ENCODE measurements at places on chromosomes 16 and 17.

DNA sequence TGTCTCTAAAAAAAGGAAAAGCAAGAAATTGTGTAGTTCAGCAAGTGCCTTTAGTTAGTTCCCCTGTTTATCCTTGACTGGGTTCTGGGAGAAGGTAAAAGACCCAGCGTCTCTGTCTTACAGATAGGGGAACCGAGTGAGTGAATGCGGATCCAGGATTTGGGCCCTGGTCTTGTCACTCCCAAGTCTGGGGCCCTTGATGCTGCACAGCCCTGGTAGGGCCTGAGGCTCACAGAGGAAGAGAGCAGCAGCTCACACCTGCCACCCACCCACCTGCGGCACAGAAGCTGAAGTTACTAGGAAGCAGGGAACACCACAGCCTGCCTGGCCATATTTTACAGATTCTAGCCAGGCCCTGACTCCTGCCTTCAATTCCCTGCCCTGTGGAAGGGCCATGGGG lies 22.2 kb downstream of the LASP1 start:
- no peak for DNase-seq

- DNase-seq: no peak
Observed at GRCh38 chr16:3966681-3967080, 86.2 kb upstream of the CREBBP start.

- peak; percentile 86 for DNase-seq
Observed at GRCh38 chr16:49588729-49589384, 215.3 kb downstream of the C16orf78 start.

DNA sequence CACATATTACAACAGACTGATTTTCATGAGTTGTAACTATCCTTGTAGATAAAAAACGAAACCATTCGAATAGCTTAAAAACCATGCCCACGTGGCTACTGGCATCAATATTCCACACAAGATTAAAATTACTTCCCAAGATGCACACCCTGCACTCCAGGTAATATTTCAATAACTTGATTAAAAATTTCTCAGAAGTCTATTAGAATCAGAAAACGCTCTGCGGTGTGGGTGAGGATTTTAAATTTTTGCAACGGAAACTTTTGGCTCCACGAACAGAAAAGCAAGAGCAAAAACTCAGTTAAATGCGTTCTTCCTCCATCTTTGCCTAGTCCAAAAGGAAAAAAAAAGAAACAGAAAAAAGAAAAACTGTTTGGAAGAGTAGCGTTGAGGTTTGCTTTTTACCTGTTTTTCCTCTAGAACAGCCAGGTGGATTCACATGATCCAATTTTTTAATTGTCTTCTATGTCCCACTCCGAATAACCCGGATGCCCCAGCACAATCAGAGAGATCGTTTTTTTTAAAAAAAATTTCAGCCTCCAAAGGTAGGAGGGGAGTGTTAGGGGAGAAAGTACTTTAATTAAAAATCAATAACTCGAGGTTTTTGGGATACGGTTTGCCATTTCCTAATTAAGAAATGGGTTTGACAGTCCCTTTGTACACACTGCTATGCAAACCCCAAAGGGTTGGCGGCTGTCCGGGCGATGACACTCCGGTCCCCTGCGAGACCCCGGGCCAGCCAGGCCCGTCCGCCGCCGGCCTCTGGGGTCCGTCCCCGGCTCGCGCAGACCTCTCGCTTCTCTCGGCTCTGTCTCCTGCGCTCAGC lies 708 bp upstream of the NFAT5 start:
- DNase-seq: no peak

DNA sequence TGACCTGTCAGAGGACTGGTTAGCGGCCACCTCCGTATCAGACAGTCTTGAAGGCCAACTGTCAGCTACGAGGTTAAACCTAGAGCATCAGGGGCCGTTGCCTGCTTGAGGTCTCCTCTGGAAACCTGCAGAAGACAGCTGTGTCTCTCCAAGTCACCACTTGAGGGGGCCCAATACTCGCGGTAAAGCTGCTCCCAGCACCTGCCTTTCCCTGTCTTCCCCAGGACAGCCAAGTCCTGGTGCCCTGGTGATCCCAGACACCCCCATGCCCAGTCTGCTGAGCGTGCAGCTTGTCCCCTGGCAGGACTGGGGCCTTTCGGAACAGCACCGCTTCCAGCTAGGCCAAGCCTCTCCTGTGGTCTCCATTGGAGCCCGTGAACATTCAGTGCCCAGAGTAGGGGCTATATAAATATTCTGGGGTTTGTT lies 80.1 kb downstream of the DNAH17 start:
- peak; percentile 73 for DNase-seq

DNA sequence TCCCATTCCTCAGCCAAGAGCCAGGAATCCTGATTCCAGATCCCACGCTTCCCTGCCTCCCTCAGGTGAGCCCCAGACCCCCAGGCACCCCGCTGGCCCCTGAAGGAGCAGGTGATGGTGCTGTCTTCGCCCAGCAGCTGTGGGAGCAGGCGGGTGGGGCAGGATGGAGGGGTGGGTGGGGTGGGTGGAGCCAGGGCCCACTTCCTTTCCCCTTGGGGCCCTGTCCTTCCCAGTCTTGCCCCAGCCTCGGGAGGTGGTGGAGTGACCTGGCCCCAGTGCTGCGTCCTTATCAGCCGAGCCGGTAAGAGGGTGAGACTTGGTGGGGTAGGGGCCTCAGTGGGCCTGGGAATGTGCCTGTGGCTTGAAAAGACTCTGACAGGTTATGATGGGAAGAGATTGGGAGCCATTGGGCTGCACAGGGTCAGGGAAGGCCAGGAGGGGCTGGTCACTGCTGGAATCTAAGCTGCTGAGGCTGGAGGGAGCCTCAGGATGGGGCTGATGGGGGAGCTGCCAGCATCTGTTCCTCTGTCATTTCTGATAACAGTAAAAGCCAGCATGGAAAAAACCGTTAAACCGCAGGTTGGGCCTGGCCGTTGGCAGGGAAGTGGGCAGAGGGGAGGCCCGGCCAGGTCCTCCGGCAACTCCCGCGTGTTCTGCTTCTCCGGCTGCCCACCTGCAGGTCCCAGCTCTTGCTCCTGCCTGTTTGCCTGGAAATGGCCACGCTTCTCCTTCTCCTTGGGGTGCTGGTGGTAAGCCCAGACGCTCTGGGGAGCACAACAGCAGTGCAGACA lies at the start of gene SPN:
TSS of gene SPN (plus strand) at position 232 of the 791 bp plus-strand sequence. CDS start at position 714, 482 bp downstream.
- no peak for DNase-seq

GRCh38 chr17:16255481-16255921 lies 38.5 kb downstream of the PIGL start:
- DNase-seq: no peak

DNA sequence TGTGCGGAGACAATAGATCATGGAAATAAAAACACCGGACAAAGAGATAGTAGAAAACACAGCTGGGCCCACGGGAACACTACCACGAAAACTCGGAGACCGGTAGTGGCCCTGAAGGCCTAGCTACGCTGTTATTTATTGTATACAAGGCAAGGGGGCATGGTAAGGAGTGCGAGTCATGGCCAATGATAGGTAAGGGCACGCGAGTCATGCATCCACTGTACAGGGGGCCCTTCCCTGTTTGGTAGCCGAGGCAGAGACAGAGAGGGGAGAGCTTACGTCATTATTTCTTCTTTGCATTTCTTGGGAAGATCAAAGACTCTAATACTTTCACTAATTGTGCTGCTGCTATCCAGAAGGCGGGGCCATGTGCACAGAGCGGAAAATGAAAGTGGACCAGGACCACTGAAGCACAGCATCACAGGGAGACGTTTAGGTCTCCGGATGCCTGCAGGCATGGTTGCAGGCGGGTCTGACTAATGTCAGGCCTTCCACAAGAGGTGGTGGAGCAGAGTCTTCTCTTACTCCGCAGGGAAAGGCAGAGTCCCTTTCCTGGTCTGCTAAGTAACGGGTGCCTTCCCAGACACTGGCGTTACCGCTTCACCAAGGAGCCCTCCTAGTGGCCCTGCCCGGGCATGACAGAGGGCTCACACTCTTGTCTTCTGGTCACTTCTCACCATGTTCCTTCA lies 74.4 kb upstream of the ARL4D start:
- no peak for DNase-seq

DNA sequence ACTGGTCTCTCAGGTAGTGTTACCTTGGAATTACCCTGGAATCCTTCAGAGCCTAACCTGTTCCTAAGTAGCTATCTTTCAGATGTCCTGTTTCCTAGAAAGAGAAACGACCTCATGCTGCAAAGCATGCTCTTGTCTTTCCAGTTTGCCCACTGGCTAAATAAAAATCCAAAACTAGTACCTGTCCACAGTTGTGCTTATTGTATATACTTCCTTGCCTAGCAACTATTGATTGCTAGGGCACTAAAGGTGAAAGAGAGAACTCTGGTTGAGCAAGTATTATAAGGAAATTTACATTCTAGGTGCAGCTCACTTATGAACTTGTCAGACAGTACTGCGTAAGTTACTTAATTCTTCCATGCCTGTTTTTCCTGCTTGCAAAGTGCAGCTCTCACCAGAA lies 38.5 kb downstream of the LIG3 start:
- DNase-seq: no peak

- no peak for DNase-seq
Observed at GRCh38 chr17:50035421-50035879, 20.5 kb upstream of the ITGA3 start.

GRCh38 chr16:19874851-19875546 lies 9.6 kb downstream of the GPRC5B start:
- DNase-seq: no peak

DNA sequence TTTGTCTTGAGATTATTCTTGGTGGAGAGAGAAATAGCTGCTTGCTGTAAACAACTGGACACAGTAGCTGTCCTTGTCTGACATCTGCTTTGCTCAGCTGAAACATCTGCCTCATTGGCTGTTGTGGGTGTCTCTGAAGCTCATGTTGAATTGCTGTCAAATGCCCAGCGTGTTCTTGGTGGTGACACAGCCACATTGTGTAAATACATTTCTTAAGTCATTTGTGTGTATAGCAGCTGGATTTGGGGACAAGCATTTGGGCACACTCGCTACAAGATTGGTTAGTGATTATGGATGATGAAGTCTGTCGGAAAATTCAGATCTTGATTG lies 5.3 kb downstream of the FAM234A start:
- DNase-seq: no peak

GRCh38 chr16:77043076-77043475 lies 147.9 kb upstream of the MON1B start:
- peak; percentile 5 for DNase-seq

- no peak for DNase-seq
Observed at GRCh38 chr17:78479369-78479768, 97.8 kb downstream of the DNAH17 start.

GRCh38 chr16:84917492-84917891 lies 93.8 kb downstream of the ZDHHC7 start:
- DNase-seq: no peak

DNA sequence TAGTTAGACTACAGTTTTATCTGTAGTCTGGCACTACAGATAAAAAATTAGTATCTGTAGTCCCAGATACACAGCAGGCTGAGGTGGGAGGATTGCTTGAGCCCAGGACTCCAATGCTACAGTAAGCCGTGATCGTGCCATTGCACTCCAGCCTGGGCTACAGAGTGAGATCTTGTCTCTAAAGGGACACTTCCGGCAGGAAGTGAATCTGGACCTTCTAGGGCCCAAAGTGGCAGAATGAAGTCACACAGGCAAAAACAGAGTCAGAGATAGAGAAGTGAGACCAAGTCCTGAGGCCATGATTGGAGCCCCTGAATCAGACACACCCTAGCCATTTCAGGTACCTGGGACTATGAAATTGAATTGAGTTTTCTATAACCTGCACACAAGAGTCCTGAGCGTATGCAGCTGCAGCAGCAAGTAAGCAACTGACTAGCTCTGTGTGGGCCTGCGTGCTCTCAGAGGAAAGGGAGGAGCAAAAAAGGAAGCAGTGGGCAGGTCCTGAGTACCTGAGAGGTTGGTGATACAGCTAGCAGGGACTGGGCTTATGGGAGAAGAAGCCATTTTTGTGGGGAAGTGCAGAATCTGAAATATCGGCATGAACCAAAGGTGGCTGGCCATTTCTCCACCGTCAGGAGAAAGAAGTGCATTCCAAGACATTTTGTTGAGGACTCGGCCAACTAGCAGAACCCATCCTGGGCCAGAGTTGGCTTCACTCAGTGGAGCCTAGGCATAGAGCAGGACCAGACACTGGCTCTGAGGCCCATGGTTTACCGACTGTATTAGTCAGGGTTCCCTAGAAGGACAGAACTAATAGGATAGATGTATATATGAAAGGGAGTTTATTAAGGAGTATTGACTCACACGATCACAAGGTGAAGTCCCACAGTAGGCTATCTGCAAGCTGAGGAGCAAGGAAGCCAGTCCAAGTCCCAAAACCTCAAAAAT lies 27.2 kb upstream of the BRD7 start:
- no peak for DNase-seq

- DNase-seq: no peak
Observed at GRCh38 chr17:50839591-50840310, 4.4 kb downstream of the WFIKKN2 start.

GRCh38 chr17:78264590-78264989 lies 33.2 kb downstream of the TMEM235 start:
- DNase-seq: no peak

GRCh38 chr16:54027062-54027461 lies 259.5 kb downstream of the IRX3 start:
- peak; percentile 86 for DNase-seq

- DNase-seq: no peak
Observed at GRCh38 chr16:52234626-52235025, 312.3 kb downstream of the TOX3 start.

DNA sequence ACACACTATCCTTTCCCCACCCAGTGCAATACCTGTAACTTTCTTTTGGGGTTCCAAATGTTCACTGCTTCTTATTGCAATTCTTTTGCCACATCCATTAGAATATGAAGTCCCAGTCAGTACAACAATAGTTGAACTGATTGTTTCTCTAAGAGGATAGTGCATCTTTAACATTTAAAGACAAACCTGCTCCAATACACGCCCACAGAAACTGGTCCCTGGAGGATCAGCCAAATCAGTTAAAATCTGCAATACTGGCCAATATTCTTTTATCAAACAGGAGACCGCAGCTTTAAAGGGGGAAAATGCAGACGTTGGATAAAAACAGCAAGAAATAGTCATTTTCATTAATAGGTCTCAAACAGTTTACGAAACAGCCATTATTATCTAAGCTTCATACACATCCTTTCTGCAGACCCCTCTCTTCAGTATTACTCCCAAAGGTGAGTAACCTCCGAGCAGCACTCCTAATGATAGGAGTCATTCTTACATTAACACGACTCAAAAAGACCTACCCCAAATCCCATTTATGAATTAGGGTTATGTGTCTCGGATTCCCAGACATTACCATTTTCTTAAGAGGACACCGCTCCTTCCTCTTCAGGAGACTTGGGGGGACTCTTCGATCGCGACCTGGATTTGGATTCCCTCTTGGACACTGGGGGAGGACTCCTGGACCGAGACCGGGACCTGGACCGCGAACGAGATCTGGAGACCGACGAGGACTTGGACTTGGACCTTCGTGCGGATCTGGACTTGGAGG lies 1.4 kb downstream of the SRSF2 start:
- no peak for DNase-seq

DNA sequence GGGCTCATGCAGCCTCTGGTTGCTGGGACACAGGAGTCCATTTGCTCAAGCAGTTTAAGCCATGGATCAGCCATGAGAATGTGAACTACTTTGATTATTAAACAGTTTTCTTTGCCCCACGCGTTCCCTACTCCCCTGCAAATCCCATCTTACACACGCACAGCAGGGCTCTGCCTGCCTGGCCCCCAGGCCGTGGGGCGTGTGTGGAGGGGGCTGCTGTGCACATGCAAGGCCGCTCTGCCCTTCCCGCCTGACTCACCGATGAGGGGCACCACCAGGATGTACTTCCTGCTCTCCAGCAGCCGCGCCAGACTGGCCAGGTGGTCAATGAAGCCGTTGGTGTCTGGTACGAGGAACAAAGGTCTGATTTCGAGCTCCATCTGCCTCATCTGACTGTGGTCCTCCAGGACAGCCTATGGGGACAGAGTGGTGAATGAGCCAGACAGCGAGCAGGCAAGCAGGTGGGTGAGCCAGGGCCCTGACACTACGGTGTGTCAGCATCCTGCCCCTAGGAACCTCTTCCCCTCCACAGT lies 13.7 kb downstream of the HIC1 start:
- DNase-seq: no peak
